ENCODE measurements at places on chromosomes 1 and 21.

DNA sequence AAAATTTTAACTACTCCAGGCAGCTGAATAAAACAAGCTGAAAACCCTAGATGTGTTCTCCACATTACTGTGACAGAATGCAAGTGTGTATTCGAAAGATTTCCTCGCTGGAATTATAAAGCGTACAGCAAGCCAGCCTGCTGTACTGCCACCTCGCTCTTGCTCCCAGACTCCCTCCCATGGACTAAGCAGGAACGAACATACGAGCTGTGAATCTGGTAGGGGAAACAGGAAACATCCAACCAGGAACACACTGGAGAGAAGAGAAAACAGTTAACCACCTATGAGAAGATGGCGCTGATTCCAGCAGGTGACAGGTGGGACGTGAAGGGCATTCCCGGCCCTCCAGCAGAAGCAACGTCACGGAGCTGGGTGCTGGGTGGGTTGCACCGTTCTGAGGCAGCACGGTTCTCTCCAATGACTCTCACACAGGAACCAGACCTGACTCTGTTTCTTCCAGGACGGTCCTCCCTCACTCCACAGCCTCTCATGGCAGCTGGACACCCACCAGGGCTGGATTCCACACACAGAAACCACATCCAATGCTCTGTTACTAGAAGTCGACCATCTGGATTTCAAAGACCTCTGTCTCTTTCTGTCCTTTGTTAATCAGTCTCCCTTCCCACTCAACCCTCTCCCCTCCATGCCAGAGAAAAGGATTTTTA, 219.2 kb downstream of the RERE start:
- DNase-seq = no peak

DNA sequence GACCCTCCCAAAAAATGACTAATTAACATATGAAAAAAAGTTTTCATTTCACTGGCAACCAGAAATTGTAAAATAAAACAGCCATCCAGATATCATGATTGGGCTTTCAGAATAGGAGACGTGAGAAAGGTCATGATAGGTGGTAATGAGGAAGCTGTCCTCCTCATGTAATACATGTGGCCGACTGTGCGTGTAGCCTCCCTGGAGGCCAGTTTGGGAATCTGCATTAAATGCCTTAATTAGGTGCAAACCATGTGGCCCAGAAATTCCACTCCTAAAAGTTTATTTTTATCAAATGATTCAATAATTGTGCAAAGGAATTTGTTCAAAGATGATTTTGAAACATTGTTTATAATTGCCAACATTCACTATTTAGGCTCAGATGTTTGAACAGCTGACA, 127.6 kb upstream of the C1orf105 start:
- no peak for DNase-seq

DNA sequence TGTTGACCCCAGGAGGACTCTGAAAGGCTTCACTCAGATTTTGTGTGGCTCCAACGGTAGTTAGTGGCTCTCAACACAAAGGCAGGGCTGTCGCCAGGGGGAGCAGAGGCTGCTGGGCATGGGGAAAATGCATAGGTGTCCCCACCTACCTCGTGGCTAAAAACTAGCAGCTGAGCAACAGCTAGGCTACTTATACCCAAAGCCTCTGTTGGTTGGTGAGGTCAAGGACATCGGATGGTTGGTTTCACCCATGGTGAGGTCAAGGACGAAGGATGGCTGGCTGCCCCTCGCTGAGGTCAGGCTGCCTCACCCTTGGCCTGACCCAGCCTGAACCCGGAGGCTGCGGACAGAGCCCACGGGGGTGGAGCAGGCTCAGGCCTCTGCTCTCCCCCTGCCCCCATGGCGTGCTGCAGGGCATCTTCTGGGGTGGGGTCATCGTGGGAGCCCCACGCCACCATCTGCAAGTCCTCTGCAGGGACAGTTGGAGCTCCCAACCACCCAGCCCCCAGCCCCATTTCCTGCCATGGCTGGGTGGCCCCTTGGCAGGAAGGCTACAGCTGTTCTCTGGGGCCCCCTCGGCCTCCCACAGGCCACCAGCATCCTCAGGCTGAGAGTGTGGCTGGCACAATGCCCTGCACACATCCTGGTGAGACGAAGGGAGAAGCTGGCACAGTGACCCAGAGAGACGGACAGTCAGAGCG, 8.5 kb upstream of the GNB1 start:
- DNase-seq = peak; percentile 90

GRCh38 chr1:55612988-55613387, 397.8 kb upstream of the USP24 start:
- DNase-seq = no peak

GRCh38 chr1:145983206-145983675, 13.1 kb downstream of the TXNIP start:
- DNase-seq = peak; percentile 92

GRCh38 chr1:205188098-205188497, 23.4 kb downstream of the DSTYK start:
- no peak for DNase-seq

GRCh38 chr1:228373681-228374571, 32.7 kb downstream of the TRIM11 start:
- DNase-seq = no peak

- DNase-seq = no peak
Observed at GRCh38 chr1:12539705-12540579, 78.1 kb downstream of the DHRS3 start.

DNA sequence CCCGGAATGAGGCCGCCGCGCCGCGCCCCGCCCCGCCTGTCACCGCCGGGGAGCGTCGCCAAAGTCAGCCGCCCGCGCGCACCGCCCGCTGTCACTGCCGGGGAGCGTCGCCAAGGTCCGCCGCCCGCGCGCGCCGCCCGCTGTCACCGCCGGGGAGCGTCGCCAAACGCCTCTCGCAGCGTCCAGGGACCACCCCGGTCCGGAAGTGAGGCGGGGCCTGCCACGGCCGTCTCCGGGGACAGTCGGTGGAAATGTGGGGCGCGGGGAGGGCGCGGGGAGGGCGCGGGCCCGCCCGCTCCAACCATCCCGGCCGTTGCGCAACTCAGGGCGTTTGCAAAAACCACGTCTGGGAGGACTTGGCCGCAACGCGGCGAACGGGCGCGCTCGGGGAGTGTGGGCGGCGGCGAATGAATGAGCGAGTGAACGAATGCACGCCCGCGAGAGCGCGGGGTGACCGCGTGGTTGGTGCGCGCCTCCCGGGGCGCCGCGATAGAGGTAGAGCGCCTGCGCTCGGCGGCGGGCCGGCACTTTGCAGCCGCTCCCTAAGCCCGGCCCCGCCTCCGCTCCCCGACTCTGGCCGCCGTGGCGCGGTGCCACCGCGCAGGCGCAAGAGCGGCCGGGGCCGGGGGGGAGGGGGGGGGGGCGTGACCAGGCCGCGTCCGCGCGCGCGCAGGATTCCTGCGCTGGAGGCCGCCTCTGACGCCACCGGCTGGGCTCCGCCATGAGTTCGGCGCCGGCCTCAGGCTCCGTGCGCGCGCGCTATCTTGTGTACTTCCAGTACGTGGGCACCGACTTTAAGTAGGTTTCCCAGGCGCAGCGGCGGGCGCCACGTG, at the start of the genes ACAP3 and PUSL1:
ACAP3 (minus strand) TSS at position 8 of the 833 bp plus-strand sequence. CDS start 115 bp downstream, outside the sequence.
PUSL1 (plus strand) TSS at position 675 of the 833 bp plus-strand sequence; CDS start at position 722, 47 bp downstream.
- DNase-seq = peak; percentile 97

DNA sequence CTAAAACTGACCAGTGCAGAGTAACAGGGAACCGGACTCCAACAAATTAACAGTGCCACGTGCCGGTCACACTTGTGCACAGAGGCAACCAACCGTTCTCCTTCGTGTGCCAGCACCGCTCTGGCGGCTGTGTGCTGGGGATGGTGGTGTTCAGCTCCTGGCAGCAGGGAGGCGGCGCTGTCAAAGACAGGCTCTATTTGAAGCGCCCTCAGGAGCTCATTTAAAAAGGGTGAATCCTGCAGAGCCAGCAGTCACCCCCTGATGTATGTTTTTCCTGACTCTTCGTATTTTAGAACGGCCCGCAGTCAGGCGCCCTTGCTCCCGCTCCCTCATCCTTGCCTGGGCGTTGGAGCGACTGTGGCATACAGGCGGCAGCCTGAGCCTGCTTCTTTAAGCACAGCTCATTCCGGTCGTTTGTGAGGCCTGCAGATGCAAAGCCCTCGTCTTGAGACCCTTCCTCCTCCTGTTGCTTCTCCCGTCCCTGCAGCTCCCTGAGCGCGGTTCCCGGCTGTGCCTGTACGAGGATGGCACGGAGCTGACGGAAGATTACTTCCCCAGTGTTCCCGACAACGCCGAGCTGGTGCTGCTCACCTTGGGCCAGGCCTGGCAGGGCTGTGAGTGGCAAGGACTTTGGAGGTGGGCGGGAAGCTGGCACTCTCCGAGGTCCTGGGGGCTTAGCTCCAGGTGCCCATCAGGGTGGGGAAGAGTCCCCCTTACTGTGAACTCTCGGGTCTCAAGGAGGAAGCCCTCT, 1.1 kb downstream of the DFFB start:
- DNase-seq = peak; percentile 83

- no peak for DNase-seq
Observed at GRCh38 chr1:219782311-219782710, 146.0 kb downstream of the SLC30A10 start.

- no peak for DNase-seq
Observed at GRCh38 chr1:169741666-169742394, 8.0 kb upstream of the SELE start.

- peak; percentile 30 for DNase-seq
Observed at GRCh38 chr1:26721669-26722355, 26.0 kb downstream of the ARID1A start.

GRCh38 chr1:219917851-219918466, 10.4 kb downstream of the SLC30A10 start:
- DNase-seq = no peak

- no peak for DNase-seq
Observed at GRCh38 chr1:206702260-206702659, 17.6 kb downstream of the MAPKAPK2 start.

GRCh38 chr21:25506887-25507286, 100.4 kb downstream of the MRPL39 start:
- DNase-seq = no peak

DNA sequence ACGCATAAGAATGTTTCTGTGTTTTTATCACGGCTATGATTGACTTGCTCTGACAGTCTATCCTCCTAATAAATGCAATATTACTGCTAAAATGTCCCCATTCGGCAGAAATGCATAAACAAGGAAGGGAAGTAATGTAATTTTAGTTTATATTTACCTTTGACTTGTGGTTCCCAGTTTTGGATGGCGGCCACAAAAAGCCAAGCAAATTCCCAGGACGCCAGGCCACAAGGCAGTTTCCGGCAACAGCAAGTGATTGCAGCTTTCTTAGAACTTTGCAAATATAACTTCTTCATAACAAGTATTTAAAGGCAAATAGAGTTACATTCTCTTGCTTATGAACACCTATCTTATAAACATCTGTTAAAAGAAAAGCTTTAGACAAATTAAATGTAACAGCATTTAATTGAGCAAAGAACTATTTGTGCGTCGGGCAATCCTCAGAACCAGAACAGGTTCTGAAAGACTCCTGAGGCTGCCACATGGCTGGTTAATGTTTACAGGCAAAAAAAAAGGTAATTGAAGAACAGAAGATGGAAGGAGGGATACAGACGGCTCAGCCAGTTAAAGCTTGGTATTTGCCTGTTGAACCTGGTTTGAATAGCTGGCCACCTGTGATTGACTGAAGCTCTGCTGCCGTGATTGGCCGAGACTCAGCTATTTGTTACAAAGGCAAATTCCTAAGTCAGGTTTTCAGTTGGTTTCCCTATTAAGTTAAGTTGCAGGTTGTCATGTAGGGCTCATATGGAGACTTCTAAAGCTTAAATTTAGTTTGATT, 80.8 kb downstream of the C21orf91 start:
- no peak for DNase-seq

DNA sequence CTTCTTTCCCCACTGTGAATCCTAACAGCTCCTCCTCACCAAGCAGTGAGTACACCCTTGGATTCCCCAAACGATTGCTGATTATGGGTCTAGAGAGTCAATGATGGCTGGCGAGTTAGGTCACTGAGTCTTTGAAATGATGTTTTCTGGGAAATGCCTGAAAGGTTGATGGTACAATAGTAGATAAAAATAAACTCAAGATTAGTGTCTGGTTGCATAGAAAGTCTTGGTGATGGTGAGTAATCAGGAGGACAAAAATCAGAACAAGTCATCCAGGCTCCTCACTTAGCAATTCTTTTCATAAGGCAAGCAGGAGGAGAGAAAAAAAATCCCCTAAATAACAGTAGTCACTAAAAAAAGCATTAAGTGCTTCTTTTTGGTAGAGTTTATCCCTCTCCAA, 22.6 kb downstream of the HLX start:
- no peak for DNase-seq

GRCh38 chr1:67468066-67468718, 38.0 kb upstream of the SERBP1 start:
- no peak for DNase-seq

- no peak for DNase-seq
Observed at GRCh38 chr1:193730017-193730416, 543.6 kb upstream of the B3GALT2 start.

DNA sequence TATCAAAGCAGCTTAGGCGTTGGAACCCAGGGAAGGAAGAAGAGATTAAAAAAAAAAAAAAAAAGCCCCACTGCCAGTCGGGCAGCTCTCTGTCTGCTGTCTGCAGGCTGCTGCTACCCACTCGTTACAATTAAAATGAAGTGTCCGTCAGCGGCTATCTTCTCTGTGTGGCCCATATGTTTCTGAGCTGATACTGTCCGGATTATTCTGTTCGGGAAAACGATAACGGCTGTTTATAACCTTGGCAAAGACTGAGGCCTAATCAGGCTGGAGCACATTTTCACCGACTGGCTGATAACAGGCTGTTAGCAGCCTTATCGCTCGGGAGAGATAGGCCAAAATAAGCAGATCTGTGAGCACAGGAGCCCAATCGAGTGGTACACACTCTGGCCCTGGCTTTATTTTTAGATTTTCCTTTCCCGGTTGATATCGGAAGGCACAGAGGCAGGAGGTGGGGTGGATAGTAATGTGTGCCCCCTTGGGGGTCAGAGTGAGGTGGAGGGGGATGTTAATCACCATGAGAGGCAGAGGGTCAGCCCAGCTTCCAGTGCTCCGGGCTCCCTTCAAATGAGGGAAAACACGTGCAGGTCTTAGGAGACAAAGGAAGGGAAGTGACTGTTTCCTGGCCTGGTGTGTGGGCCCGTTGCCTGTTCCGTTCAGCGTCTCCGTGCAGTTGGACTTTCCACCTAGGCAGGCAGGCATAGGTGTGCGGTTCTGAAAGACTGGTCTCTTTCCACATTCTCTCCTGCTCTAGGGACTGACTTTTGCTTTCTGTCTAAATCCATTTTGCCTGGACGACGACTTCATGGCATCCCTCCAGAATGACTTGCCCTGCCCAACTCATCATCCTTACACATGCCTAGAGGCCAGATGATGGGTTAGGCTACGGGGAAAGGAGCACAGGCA, 153.4 kb downstream of the PBX1 start:
- no peak for DNase-seq

DNA sequence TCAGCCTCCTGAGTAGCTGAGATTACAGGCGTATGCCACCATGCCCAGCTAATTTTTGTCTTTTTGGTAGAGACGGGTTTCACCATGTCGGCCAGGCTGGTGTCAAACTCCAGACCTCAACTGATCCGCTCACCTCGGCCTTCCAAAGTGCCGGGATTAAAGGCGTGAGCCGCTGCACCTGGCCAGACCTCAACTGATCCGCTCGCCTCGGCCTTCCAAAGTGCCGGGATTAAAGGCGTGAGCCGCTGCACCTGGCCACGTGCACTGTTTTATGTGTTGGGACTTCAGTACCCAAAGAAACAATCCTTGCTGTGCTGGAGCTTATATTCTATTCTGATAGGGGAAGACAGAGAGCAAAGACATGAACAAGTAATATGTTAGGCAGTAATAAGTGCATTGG, 10.1 kb downstream of the TRAF5 start:
- no peak for DNase-seq

GRCh38 chr1:228212415-228212965, 4.6 kb downstream of the OBSCN start:
- DNase-seq = no peak

All from RPMI8226 (cell line).